Stimulated activated CD4-positive, alpha-beta T cell treated with anti-CD3 and anti-CD28 coated beads, Interleukin-4, amount 100 ng/mL, for 4 hours (primary cell): ENCODE measurements at places on chromosomes 7 and 10.
A peak's percentile ranks its signal among the peaks of the same experiment; 100 is the strongest.

DNA sequence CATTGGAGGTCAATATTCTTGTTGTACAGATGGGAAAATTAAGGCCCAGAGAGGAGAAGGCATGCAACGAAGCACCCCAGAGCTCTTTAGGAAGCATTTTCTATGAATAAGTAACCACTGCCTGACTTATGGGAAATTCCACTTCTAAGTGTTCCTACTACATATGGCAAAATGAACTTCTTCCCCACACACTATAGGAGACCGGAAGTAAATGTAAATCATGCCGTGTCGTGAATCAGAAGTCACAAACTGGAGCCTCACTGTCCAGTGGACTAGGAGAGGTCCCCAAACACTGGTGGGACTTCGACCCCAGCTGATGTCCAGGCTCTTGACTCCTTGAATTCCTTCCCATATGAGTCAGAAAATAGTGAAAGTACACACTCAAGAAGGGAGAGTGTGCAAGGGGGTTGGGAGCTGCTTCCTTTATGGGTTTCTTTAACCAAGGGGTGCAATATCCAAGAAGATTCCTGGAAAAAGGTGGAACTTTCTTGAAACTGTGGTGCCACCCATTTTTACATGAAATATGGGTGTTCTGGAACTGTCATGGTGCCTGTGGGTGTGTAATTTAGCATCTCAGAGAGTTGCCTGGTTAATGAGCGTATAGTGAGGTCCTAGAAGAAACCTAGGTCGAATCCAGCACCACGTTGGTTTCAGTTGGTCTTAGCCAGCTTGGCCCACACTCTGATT is 6.7 kb downstream of the RASSF4 start:
- DNase-seq, result no peak

GRCh38 chr10:111967547-111967946 is 216.0 kb downstream of the GPAM start:
- no peak for DNase-seq

DNA sequence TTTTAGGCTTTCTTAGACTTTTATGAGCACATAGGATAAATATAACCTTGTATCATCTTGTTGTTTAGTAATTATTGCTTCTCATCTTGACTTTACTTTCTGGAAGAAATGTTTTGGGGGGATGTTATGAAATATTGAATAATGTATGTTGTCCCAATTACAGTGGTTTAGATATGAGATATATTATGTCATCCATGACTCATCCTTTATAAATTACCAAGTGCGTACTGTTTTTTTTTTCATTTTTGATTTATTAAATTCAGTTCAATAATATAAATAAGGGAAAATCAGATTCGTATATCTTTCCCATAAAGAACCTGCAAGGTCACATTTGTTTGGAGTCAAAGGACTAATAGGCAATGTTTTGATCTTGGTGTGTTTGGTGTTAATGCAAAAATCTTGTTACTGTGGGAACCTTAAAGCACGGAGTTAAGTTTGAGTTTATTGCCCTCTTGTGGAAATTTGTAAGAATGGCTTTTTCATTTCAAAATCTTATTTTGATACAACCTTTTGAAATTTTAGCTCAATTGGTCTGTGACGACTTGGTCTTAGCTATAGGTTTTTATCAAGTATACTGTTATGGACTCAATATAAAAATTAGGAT is 108.6 kb downstream of the SRI start:
- no peak for DNase-seq

DNA sequence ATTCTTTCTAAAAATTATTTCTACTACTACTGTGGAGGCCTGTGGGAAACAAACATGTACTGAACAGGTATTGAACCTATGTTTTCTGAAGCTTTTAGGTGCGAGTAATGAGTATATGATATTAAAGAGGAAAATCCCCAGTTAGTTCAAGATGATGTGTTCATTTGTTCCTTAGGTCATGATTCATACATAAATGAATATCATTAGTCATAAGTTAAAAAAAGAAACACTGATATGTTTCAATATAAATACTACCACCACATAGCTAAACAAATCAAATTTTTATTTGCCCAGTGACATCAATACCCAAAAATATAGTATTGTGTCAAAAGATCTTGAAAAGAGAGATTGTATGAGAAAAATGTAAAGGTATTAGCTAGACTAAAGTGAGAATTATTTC is 210.7 kb upstream of the GNAI1 start:
- no peak for DNase-seq

DNA sequence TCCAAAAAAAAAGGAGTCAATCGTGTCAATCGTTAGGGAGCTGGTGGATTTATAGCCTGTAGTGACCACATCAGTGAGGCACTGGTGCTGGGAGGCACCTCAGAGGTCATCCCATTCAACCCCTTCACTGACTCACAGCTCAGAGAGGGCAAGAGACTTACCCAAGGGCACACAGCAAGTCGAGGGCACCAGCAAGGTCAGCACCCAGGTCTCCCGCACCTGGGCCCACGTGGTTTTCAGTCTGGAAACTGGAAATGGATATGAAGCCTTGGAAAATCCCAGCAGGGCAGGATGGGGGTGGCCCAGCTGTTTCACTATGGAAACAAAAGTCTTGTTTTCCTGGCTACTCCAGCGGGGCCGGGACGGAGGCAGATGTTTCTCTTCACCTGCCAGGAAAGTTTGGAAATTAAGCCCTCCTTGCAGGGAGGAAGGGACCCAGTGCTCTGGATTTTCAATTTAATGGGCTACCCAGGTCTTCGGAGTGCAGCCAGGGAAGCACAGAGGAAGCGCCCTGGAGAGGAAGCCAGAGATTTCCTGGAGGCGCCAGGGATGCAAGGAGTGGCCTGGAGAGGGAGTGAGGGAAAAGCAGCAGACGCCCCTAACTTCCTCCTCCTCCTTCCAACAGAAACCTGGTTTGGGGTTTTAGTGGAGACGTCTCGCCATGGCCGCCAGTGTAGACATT is 157.2 kb upstream of the TNRC18 start:
- no peak for DNase-seq

DNA sequence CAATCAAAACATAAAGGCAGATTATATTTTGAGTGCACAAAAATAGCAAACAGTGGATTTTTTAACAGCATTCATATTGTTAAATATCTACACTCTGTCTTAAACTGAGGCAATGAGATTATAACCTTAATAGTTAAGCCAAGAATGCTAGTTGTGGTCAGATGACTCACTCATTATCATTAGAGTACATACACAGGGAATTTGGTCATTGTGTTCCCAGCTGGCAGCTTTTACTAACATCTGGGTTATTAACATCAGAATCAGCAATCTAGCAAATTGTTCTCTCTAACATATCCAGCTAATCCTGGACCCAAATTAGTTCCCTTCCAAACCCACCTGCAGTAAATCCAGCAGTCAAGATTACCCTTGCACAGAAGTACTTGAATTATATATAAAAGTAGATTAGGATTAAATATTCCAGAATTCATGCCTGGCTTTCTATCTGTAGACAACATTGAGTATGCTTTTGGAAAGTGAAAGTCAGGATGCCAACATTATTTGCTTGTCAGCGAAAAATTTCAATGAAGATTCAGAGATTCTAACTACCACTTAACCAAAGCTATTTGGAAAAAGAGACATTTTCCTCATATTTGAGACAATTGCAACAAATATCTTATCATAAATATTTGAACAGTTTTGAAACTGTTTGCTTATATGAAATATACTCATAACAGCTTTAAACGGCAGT is 1035.6 kb upstream of the PHF14 start:
- DNase-seq, result no peak

- DNase-seq, result no peak
Measured at GRCh38 chr7:99504281-99504602, 220 bp upstream of the ZKSCAN5 start.

DNA sequence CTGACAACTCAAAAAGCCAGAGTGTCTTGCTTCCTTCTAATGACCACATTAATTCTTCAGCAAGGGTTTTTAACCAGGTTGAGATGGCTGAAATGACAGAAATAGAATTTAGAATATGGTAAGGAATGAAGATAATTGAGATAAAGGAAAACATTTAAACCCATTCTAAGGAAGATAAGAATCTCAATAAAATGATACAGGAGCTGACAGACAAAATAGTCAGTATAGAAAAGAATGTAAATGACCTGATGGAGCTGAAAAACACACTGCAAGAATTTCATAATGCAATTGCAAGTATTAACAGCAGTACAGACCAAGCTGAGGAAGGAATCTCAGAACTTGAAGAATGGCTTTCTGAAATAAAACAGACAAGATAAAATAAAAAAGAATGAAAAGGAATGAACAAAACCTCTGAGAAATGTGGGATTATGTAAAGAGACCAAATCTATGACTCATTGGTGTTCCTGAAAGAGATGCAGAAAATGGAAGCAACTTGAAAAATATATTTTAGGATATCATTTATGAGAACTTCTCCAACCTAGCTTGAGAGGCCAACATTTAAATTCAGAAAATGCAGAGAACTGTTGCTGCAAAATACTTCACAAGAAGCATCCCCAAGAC is 87.1 kb downstream of the SAMD9 start:
- no peak for DNase-seq

GRCh38 chr10:51743146-51743545 is 43.8 kb upstream of the CSTF2T start:
- DNase-seq, result no peak

GRCh38 chr7:82019551-82020475 is 250.0 kb upstream of the HGF start:
- DNase-seq, result no peak

- no peak for DNase-seq
Measured at GRCh38 chr7:157675427-157675927, 338.7 kb downstream of the DNAJB6 start.

GRCh38 chr7:130148561-130148960 is 56.6 kb downstream of the TMEM209 start:
- no peak for DNase-seq

DNA sequence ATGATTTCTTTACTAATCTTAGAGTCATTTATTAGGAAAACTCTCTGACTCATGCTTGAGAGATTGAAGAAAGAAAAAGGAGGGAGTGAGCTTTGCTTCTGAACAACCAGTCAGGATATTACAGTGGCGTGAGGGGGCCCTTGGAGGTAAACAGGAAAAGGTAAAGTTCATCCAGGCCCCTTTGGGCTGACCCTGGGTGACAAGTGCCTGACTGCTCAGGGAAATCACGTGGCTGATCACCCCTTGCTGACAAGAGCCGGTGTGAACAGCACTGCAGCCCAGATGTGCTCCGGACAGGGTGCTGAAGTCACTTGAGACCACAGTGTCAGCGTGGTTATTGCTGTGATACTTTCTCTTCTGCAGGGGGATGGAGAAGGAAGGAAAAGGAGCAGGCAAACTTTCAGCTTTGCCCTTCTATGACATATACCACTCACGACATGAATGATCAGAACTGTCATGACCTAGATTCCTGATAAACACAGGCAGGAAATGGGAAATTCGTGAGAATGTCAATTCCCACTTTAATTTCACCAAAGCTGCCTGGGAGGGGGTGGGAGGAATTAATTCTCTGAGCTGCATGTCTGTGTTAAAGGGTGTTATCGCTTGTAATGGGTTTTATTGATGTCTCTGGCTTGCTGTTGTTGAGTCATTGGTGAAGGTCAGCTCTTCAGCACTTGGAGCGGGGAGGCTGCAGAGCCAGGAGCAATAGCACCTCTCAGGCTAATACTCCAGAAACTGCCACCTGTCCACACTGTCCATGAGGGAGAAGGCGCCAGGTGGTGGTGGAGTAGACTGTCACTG is 139.8 kb upstream of the AOAH start:
- DNase-seq, result no peak

GRCh38 chr10:71648933-71649320 is 70.7 kb downstream of the C10orf105 start:
- DNase-seq, result no peak

- no peak for DNase-seq
Measured at GRCh38 chr10:104329735-104330134, 8.5 kb downstream of the ITPRIP start.

DNA sequence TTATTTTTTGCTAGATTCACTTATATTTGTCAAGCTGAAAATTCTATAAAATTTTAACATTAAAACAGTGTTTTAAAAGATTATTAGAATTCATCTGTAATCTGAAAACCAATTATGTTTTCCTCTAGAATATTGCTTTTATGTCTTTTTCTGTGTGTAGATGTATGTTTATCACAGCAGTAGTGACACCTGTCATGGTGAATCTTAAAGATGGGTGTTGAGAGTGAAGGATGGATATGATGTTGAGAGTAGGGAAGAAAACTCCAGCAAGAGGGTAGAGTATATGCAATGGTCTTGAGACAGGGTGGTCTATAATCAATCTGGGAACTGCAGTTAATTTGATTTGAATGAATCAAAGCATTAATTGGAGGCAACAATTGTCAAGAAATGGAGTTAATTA is 336.9 kb upstream of the CDC14C start:
- DNase-seq, result no peak

DNA sequence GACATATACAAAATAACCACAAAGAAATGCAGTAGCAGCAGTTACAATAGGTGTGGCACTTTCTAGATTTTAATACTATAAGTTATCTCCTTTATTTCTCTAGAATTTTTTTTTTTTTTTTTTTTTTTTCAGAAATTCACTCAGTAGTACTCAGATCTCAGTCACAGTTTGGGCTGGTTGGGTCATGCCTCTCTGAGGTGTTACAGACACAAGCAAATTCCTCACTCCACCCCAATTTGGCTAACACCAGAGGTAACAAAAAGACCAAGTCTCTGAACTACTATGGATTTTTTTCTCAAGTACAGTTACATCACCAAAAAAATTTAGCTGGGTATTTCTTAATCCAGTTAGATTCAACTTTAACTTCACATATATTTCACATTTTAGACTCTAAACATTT is 985.1 kb upstream of the LRRN3 start:
- no peak for DNase-seq

DNA sequence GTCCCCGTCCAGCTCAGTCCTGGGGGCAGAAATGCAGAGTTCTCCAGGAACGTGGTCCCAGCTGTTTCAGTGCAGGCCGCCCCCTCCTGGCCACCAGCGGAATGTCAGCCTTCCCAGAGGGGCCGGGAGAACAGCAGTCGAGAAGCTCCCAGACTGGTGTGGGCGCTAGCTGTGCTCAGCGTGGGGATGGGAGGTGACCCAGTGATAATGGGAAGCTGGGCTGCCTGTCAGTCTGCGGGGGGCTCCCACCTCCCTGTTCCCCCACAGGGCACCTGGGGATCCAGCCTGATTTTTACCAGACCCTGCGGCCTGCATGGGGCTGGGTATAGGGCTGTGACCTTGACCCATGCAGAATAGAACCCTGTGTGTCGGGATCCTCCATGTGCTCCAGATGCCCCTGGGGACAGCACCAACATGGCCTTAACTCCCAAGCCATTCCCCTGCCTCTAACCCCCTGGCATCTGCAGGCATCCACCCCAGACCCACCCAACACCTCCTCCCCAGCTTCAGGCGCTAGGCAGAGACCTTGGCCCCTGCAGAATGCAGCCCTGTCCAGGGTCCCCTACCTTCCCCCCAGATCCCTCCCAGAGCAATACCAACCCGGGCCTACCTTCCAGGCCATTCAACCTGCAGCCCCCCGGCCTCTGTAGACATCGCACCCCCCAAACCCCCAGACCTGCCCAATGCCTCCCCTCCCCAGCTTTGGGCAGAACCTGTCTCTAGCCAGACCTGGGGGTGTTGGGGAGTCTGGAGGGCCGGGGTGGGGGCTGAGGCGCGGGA is 880 bp upstream of the ELN start:
- DNase-seq, result peak; percentile 33

GRCh38 chr10:86535132-86535882 is 13.7 kb upstream of the WAPL start:
- peak; percentile 37 for DNase-seq

GRCh38 chr10:15515202-15515601 is 144.1 kb upstream of the FAM171A1 start:
- no peak for DNase-seq
